ENCODE measurements at places on chromosomes 2 and 18.

DNA sequence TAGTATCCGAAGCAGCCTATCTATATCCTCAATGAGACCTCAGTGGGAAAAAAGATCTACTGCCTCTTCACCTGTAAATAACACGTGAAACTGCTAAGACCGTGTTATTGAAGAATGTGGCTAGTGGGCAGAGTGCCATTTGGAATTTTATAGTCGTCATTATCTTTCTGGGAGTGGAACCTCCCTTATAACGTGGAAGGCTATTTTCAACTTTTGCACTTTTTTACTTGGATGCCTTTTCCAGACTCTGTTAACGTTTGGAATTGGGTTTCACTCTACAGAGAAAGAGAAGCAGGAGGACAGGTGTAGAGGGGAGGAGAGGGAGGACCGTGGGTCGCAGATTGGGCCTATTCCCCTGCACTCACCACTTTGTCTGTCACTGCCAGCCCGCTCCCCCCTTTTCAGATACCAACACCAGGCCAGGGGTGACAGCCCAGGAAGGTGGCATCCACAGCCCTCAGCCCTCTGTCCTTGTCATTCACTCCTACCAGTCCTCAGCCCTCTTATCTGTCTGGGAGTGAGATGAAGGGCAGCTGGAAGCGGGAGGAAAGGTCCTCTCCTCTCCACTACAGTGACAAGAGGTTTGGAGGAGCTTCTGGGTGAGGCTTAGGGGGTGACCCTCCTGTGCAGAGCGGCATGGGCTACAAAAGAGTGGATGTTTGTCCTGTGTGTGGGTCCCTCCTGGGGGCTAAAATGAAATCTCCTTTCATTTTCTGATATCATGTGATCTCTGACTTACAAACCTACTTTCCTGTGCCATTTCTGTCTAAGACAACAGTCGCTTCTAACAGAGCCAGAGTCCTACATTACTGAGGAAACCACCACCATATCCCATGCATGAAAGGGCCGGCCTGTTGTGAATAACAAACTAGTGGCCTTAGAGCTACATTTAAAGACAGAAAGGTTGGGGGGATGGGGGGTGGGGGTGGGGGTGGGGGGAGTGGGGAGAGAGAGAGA, 23.9 kb upstream of the CEP68 start:
- DNase-seq, result no peak

GRCh38 chr18:31614044-31614443, 22.4 kb downstream of the TTR start:
- DNase-seq, result no peak

DNA sequence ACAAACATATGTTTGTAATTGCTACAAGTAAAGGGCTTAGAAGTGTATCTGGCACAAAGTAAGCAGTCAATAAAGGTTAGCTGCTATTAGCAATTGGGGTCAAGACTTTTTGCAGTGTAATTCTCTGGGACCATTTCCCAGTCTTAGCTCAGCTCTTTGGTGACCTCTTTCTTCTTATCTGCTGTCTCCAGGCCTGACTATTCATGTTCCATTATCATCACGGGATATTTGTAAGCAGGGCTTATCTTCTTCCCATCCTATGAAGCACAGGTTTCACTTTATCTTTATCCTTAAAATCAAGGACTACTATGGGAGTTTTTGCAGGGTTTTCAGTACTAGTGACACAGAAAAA, 131.7 kb downstream of the DOCK10 start:
- peak; percentile 41 for DNase-seq

GRCh38 chr2:120887320-120887697, 151.6 kb downstream of the GLI2 start:
- DNase-seq, result no peak

- peak; percentile 30 for DNase-seq
Observed at GRCh38 chr2:105078906-105079495, 41.1 kb downstream of the MRPS9 start.
